ENCODE measurements at places on chromosomes 4 and X.

GRCh38 chr4:110898290-110898689 lies 275.4 kb upstream of the PITX2 start:
- DNase-seq, result no peak

GRCh38 chrX:135009838-135010237 lies 12.5 kb downstream of the RTL8B start:
- DNase-seq, result no peak

- peak; percentile 80 for DNase-seq
Measured at GRCh38 chr4:185115827-185116232, 27.2 kb upstream of the SLC25A4 start.

DNA sequence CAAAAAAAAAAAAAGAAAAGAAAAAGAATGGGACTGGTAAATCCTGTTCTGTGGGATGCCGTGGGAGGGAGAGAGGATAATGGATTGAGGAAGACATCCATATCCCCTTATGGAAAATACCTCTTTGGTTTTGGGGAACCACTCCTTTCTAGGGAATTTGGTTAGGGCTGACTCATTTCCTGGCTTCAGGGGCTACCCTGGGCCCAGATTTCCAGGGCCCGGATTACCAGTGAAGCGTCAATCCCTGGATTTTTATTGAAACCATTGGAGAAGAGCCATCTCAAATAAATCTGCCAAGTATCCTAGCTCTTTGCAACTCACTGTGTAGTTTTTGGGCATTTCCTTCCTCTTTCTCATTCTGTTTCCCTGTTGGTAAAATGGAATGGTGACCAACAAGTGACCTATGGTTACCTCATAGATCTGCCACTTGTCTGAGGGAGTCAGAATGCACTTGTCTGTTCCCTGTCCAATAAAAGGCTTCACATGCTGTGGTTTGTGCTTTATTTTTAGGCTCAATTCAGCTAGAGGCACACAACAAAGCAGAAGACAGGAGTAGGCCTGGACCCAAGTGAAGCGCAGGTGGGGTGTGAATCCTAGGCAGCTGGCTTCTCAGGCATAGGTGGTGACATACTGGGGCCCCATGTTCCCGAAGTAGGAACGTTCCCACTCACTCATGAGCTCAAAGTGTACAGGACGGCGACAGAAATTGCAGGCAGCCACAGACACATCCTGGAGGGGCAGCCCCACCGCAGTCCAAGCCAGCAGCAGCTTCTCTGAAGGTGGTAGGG lies 8.6 kb downstream of the APEX2 start:
- DNase-seq, result peak; percentile 59

DNA sequence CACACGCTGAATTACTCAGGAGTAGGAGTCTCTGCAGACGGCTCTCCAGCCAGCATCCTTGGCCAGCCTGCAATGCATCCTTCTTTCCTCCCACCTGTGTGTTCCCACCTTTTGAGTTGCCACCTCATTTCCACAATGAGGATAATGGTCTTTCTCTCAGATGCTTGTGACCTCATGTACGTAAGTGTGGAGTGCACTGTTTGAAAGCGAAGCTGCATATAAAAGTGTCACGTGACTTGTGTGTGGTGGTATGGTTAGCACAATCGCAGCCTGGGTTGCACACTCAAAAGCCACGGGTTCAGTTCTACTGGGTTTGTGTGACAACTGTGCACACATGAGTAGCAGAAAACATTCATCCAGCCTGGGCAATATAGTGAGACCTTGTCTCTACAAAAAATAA lies 12.0 kb upstream of the MFAP3L start:
- no peak for DNase-seq

- DNase-seq, result no peak
Measured at GRCh38 chr4:16056681-16057385, 27.0 kb downstream of the PROM1 start.

DNA sequence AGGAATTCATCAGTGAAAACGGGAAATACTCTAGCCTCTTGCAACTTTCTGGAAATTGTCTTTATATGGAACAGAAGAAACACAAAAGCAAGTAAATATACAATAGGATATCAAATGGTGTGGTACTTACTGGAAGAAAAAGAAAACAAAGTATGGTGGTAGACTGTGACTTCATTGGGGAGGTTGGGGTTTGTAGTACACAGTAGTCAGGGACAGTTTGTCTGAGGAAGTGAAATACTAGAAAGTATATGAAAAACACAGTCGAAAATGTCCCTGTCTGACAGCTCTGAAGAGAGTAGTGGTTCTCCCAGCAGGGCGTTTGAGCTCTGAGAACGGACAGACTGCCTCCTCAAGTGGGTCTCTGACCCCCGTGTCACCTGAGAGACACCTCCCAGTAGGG lies 390.0 kb upstream of the NWD2 start:
- no peak for DNase-seq

DNA sequence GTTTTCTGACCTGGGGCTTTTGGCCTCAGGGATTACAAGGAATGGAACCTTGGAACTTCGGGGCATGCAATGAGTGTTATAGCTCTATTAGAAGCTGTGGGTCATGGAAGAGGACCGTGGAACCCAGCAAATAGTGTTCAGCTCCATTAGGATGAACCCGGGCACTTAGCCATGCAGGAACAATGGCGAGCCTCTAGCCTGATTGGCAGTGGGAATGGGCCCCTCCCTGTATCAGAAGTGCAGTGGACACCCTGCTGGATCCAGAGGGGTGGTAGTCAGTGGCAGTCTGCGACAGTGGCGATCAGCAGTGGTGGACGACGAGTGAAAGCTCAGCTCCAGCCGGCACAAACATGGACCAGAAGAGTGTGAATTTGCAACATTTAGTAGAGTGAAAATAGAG lies 315.4 kb upstream of the TECRL start:
- no peak for DNase-seq

DNA sequence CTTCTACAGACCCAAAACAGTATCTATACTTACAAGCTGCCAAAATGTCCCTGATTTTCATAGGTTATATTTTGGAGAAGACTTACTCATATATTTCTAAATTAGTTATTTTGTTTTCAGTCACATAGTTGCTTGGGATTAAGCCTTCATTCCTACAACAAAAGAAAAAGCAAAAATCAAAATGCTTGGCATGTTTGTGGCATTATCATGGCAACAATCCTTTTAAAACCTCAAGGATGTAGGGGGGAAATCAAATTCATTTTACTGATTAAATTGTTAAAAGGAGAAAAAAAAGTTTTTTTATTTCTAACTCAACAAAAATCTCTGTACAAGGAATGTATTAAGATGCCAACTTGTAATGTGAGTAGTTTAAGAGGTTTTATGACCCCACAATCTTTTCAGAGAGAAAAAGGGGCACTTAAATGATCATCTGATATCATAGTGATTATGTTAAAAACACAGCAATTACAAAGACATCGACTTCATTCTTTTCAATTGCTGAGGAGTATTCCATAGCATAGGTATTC lies 23.5 kb downstream of the TXK start:
- DNase-seq, result no peak

Data from HFFc6 (cell line).